T-cell (primary cell): ENCODE measurements at places on chromosomes 7 and 10. TPM values are rescaled to one million over a fixed set of nuclear protein-coding genes. Genes with fewer than 3 reads are reported as not detected.

The PNLIPRP3 gene
- total RNA-seq, result not detected

The EPHB6 gene
- total RNA-seq, result 37.2 TPM

The NME8 gene
- 0.39 TPM for total RNA-seq

The MYH16 gene
- not detected for total RNA-seq

The SLC26A4 gene
- not detected for total RNA-seq

The ACSL5 gene
- total RNA-seq, result 48.9 TPM

The TRIM50 gene
- total RNA-seq, result not detected

The CHRM2 gene
- not detected for total RNA-seq

The ITGA8 gene
- 0.06 TPM for total RNA-seq
